ENCODE measurements at places on chromosomes 5 and 9. TPM values are rescaled to one million over a fixed set of nuclear protein-coding genes. Genes with fewer than 3 reads are reported as not detected.

The UBE2QL1 gene
- not detected for total RNA-seq

The C6 gene
- total RNA-seq: not detected

The PCDHGA12 gene
- not detected for total RNA-seq

DNA sequence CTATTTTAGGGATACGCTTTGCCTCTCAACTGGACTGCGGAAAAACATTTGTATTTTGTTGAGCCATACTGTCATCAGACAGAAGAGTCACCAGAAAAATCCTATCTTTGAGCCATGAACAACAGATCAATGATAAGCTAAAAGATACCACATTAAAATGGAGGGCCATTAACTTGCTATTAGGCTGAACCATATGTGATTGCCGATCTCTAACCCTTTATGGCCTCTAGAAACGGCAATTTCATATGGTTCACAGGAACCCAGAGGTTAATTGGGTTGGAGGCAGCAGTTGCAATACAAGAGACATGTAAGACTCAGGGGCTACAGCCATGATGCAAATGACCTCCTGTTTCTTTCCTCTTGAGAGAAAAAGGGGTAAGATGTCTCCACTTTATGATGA is 69.8 kb downstream of the MYO10 start:
- no peak for DNase-seq

- DNase-seq: no peak
These were observed 11.4 kb downstream of the YTHDC2 start for GRCh38 chr5:113524927-113525326.

GRCh38 chr5:96066386-96066719 is 104.7 kb upstream of the ELL2 start:
- DNase-seq: no peak

GRCh38 chr9:10612641-10613398 is at the start of gene PTPRD:
PTPRD (minus strand) TSS chr9:10613002.
- DNase-seq: peak; percentile 40

DNA sequence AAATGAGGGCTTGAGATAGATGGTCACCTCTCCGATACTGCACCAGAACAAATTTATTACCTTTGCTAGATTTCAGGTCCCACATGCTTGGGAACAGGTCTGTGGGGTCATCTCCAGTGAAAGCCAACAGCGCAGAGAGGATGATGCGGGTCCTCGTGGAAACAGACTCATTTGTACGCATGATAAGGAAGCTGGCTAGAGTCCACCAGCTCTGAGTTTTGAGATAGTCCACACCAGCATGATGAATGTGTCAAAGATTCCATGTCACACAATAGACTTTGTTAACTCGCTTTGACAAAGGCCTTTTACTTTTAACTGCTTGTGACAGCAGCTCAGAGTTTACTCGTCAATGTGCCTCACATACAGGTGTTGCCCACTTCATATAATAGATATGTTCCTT is 105.4 kb upstream of the TBCA start:
- DNase-seq: no peak

DNA sequence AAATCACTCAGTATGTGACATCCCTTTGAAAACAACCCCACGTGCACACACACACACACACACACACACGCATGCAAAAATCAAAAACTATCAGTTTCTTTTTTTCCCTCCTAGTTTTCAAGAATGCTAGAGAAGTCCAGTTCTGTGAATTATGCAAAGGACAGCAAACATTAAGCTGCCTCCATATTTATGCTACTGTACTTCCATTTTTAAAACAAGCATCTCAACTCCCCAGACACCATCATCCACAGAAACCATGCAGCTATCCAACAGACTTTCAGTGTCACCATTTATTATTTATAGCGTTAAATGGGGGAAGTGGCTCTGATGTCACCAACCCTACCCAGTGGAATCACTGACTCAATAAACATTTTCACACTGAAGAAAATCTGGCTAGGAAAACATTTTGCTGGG is 1.6 kb downstream of the FBXW11 start:
- peak; percentile 72 for DNase-seq

- no peak for DNase-seq
These were observed 66.1 kb downstream of the RPS23 start for GRCh38 chr5:82211855-82212572.

All from activated CD8-positive, alpha-beta T cell treated with anti-CD3 and anti-CD28 coated beads for 36 hours (primary cell).